ENCODE measurements at places on chromosomes 6 and 20.

GRCh38 chr6:150590446-150590845 lies 9.2 kb upstream of the PLEKHG1 start:
- no peak for DNase-seq

DNA sequence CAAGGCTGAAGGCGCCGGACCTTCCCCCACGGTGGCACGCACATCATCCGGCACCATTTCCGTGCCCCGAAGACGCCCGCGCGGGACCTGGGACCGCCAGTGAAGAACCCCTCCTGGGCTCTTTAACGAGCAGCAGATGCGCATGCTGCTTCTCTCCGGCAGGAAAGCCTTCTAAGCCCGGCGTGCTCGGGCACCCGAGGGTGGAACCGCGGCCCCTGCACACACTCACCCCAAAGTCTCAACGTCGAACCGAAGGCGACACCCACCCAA lies 240 bp downstream of the FOXQ1 start:
- DNase-seq, result no peak

DNA sequence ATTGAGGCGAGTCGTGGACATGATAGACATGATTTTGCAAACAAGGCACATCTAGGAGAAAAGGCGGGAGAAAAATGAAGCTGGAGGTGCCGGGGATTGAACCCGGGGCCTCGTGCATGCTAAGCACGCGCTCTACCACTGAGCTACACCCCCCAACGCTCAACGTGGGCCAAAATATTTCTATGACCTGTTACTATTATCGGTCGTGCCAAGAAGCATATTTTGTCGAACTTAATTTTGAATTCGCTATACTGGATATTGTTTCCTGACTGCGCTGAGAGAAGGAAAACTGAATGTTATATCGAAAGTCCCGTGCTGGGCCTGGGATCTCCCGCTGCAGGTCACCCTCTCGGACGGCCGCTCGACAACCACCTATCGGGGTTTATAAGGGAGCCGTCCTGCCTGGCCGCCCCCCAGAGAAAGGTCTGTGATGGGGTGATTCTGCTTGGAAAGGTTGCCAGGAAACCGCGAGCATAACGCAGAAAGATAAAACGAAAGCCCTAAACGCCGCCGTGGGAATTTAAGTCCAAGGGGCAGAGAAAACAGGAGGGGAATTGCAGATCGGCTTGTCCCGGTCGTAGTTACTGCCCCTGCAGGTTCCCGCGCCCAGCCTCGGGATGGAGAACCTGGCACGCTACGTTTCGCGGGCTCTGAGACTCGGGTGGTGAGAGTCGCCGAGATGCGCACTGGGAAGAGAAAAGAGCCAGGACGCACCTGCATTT lies 60.0 kb downstream of the TRIM27 start:
- DNase-seq, result peak; percentile 69

DNA sequence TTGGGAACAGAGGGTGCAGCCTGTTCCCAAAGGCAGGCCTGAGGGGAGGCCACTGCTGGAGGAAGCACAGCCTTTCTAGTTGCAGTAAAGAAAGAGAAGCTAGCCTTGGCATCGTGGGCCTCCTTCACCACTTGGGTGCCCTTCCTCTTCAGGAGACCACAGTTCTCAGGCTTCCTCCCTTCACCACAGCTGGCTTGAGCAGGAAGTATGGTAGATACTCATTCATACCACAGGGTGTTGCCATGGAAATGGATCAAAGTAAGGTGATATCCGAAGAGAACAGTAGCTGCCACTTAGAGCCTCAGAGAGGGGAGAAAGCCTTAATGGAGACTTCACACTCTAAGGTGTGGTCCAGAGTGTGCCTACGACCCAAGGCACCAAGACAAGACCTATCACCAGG lies 120.4 kb upstream of the RIPOR2 start:
- DNase-seq, result peak; percentile 50

GRCh38 chr20:5844063-5844681 lies 94.0 kb downstream of the SHLD1 start:
- DNase-seq, result no peak

GRCh38 chr6:36000451-36000850 lies 24.0 kb downstream of the SLC26A8 start:
- DNase-seq, result no peak

- no peak for DNase-seq
Observed at GRCh38 chr6:44005507-44005903, 121.7 kb downstream of the MRPL14 start.

GRCh38 chr6:76264468-76264867 lies 192.0 kb upstream of the IMPG1 start:
- no peak for DNase-seq

- DNase-seq, result no peak
Observed at GRCh38 chr6:13248053-13248452, 80.3 kb downstream of the TBC1D7 start.

DNA sequence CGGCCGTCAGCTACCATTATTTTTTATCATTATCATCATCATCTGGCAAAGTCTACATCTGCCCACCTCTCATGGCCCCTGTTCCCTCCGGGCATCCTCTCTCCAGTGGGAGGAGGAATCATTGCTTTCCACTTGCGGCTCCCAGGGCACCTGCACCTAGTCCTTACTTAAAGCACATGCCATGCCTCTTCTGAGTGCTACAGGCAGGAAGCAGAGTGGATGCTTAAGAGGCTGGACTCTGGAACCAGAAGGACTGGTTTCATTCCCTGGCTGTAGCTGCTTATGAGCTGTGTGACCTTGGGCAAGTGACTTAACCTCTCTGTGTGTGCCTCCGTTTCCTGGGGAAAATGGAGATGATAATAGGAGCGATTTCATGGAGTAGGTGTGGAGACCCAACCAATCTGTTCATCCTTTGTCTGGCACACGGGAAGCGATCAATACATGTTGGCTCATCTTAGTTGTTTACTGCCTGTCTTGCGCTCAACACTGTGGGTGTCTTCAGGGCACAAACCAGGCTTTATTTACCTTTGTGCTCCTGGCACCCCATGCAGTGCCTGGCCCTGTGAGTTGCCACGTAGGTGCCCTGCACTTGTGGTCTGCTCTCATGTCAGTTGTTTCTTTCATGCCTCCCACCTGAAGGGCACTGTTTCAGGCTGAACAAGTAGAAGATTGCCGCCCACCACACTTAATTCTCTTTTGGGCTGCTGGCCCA lies 317.0 kb upstream of the SULF2 start:
- no peak for DNase-seq

- no peak for DNase-seq
Observed at GRCh38 chr6:81396916-81397315, 355.6 kb downstream of the TENT5A start.

- DNase-seq, result no peak
Observed at GRCh38 chr20:48474022-48474421, 353.8 kb downstream of the PREX1 start.

DNA sequence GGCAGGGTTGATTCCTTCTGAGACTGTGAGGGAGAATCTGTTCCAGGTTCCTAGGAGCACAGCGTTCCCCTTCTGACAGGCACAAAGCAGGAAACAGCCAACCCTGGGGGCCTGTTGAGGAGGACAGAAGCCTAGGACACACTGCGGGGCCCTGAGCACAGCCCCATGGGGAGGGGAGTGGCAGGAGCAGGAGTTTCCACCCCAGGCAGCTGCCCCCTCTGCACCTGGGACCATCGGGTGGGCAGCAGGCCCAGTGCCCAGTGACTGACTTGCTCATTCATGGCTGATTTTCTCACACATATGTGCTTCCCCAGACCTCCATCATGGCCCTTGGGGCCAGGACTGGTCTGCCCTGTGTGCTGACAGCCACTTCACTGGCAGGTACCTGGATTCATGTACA lies 6.2 kb upstream of the SLC22A1 start:
- DNase-seq, result no peak

GRCh38 chr6:139287868-139288267 lies 3.9 kb downstream of the TXLNB start:
- DNase-seq, result no peak

- DNase-seq, result no peak
Observed at GRCh38 chr6:8269872-8270454, 165.4 kb downstream of the SLC35B3 start.

DNA sequence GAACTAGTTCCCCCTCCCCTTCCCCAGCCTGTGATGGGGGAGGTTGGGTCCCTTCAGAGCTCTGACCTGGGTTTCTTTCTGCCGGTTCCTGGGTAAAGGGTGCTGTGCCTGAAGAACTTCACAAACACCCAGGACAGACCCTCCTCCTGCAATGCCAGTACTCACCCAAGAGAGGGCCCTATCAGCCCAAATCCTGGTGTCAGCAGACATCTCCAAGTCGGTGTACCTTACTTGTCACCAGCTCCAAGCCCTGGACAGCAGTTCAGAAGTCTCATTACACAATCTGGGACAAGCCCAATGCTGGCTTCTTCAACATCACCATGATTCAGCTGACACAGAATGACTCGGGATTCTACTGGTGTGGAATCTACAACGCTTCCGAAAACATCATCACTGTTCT lies 467 bp downstream of the TREML4 start:
- no peak for DNase-seq

DNA sequence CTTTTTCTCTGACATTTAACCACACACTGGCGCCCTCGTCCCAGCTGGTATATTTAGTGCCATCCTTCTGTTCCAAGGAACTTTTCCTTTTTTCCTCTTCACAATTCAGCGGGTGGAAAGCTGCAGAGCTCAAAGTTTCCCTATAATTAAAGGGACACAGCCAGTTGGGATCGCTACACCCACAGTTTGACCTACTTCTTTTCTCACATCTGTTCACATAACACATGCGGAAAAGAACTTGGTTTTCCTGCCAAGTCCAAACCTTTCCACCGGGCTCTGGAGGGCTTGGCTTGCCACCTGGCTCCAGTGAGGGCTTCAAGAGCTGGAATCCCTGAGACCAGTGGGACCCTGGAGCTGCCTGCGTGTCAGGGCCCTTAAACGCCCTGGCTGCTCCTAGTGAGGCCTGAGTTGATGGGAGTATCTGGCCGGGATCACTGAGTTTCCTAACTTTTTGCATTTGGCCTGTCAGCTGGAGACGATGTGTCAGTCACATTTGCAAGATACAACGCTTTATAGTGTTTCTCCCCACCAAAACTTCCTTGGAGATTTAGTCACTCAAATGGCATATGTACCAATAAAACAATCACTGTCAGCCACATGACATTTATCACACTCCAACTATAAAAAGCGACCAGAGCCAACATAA lies 176.0 kb downstream of the SASH1 start:
- no peak for DNase-seq

- no peak for DNase-seq
Observed at GRCh38 chr6:14326774-14327173, 209.2 kb downstream of the CD83 start.

DNA sequence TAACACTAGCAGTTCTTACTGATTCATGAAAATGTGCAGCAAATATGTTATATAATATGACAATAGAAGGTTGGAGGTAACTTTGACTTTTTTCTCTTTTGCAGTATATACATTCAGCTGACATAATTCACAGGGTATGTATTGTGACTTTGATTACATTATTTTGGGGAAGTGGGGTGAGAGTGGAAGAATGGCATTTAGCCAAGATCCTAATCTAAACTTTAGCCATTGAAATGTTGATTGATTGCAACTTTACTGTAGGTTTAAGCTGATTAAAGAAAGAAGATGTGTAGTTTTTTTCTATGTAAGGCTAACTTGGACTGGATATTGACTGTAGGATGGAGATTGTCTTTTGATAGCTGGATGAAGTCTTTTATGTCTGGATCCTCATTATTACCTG lies 46.0 kb downstream of the MAPK14 start:
- no peak for DNase-seq

DNA sequence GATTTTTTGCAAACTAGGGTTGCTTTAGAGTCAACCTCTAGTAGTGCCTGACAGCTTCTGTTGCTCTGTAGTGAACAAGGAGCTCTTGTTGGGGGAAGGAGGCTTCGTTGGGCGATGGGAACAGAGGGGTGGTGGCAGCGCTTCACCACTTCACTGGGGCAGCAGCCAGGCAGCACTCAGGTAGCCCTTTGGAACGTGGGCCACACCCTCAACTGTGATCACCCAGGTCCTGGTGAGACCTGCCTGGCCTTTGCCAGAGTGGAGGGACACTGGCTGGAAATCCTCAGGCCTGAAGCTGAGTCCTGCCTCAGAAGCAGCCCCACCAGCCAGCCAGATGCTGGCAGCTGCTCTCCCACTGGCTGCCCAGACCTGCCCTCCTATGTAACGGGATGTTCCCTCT lies 10.4 kb upstream of the EDN3 start:
- DNase-seq, result no peak

- no peak for DNase-seq
Observed at GRCh38 chr20:37729452-37729851, 35.6 kb downstream of the CTNNBL1 start.

- no peak for DNase-seq
Observed at GRCh38 chr6:16939839-16940238, 162.0 kb upstream of the STMND1 start.

- peak; percentile 59 for DNase-seq
Observed at GRCh38 chr6:163414946-163415619, 565 bp downstream of the QKI start.

DNA sequence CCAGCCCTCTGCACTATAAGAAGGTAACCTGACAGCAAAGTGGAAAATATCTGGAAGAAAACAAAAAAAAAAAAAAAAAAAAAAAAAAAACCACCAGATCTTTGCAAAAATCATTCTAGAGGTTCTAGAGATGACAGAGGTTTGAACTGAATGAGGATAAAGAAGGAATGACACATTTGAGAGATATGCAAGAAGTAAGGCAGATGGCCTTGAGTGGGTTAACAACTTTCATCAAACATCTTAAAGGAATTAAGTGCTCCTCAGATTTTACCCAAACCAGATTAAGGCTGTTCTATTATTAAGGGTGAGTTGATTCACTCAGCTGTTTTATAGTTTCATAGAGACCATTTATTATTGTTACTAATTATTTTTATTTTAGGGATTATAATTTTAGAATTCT lies 62.0 kb downstream of the RSPO3 start:
- DNase-seq, result no peak

DNA sequence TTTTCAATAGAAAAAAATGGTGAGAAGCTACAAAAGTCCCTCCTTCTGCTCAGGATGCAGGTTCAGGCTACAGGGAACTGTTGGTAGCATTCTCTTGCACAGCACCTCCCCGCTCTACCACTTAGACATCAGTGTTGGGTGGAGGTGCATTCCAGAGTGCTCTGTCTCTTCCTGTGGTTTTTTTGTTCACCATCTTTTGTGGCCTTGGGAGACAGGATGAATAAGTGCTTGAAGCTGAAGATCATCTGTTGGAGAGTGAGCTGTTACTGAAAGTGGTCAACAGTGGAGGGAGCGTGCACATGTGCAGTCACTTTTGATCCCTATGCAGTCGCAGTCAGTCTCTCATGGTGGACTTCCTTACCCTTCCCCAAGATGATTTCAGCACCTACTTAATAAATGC lies 16.6 kb upstream of the BTBD3 start:
- no peak for DNase-seq

DNA sequence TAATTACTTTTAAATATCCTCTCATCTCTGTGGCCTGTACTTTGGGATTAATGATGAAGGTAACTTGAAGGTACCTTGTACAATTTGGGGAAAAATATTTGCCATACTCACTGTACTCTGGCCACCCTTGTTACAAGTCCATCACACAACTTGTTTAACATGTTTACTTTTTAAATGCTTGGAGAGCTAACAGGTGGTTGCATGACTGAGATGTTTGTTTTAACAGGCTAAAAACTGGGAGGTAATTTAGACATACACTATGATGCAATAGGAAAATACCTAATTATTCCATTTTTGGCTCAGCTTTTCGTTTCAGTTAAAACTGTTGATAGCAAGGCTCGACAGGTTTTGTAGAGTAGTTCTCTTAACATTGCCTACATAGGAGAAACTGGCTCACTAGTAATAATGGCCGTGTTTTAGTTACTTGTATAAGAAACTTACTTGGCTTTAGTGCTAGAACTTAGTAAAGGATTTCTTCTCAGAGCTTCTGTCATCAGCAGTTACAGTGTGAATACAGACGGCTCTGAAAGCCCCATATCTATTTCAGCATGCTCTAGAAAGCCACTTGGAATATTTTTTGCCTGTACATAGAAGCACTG lies 489.8 kb upstream of the SOX4 start:
- DNase-seq, result no peak

Data from memory B cell (primary cell).